ENCODE measurements at places on chromosomes 5 and 9. TPM values are rescaled to one million over a fixed set of nuclear protein-coding genes. Genes with fewer than 3 reads are reported as not detected.

DNA sequence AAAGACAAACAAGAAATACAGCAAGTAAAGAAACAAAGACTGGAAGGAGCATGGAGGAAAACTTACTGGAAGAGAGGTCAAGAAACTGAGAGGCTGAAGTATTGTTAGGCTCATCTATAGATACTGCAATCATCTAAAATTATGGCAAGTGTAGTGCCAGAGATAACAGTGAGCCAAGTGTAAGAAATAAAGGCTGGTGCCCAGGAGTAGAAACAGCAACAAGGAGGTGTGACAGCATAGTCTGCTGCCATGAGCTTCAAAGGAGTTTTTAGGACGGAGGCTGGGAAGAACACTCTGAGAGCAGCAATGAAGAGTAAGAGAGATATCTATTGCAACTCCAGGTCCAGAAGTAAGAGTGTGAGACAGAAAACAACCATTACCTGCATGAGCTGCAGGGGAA is 60.5 kb downstream of the MEGF9 start:
- DNase-seq: no peak

- no peak for DNase-seq
Observed at GRCh38 chr9:127444921-127445850, 6.0 kb downstream of the RPL12 start.

DNA sequence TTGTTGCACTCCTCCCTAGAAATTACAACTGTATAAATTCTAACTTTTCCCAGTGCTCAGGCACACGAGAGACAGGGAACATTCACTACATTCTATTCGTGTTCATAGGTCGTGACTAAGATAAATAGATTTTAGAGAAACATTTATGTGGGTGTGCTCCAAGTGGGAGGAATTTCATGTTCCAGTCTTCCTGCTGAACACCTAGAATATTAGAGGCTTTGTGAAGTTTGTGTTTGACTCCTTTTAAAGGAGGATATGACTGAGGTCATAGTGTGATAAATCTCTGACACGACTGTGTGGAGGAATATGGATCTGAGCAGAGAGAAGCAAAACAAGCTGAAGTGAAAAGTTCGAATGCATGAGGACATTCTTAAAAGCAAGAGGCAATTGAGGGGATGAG is 355.3 kb downstream of the ZSWIM6 start:
- no peak for DNase-seq

DNA sequence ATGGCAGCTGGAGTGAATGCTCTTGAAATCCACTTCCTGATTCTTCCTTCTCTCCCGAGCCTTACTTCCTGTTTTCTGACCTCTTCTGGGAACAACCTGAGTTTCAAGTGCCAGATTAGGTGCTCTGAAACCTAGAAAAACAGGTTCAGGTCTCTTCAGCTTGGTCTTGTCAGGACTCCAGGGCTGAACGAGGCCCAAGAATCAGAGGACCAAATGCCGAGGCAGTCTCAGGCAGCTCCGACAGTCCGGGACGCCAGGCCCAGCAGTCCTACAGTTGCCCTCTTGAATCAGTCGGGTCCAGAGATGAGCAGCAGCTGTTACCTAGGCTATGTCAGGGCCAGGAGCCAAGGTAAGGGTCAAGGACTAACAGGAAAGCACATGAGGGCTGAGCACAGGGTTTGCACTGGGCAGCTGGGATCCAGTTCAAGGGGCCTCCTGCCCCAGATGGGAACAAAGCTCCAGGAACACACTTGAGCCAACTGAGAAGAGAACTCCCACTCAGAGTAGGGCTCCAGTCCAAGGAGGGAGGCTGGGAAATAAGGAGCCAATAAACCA is 38.3 kb upstream of the ADRA1B start:
- peak; percentile 66 for DNase-seq

- no peak for DNase-seq
Observed at GRCh38 chr9:13295556-13295955, 16.1 kb upstream of the MPDZ start.

- no peak for DNase-seq
Observed at GRCh38 chr9:71112866-71113265, 8.6 kb downstream of the TRPM3 start.

- DNase-seq: peak; percentile 8
Observed at GRCh38 chr9:78238046-78239038, 2.5 kb downstream of the CEP78 start.

GRCh38 chr9:68781928-68782327 is 76.9 kb downstream of the PIP5K1B start:
- no peak for DNase-seq

DNA sequence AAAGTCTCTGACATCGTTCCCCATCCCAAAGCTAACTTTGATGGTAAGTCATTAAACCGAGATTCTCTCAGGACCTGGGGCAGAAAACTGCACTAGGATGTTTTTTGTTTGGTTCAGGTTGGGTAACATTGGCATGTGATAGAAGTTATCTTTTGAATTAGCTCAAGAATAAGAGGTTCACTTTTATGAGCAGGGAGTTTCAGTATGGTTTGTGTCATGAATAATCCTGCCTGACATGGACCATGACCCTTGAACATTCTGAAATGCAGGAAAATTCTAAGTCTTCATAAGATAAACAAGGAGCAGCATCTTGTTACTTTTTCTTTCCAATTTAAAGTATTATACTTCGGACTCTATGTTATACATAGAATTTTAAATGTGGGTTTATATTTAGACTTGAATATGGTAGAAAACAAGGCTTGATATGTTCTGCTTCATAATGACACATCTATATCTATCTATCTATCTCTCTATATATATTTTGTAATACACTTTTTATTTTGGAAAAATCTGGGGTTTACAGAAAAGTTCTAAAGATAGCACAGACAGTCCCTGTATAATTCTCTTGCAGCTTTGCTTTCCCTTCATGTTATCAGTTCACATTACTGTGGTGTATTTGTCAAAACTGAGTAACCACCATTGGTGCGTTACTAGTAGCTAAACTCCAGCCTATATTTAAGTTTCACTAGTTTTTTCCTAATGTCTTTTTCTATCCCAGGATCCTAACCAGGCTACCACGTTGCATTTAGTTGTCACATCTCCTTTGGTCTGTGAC is 102.7 kb upstream of the TAF11L2 start:
- DNase-seq: no peak

DNA sequence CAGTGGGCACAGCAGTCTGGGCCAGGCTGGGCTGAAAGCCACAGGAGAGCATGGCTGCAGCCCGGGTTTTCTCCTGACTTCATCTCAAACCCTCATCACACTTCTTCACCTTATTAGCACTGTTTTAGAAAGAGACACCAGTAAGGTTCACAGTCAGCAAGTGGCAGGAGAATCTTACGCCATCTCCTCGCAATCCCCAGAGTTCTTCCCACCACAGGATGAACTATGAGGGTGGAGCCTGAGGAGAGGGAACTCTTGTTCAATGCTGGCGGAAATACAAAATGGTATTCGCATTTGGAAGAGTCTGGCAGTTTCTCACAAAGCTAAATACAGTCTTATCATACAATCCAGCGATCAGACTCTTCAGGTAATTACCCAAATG is 14.7 kb downstream of the BICD2 start:
- no peak for DNase-seq

DNA sequence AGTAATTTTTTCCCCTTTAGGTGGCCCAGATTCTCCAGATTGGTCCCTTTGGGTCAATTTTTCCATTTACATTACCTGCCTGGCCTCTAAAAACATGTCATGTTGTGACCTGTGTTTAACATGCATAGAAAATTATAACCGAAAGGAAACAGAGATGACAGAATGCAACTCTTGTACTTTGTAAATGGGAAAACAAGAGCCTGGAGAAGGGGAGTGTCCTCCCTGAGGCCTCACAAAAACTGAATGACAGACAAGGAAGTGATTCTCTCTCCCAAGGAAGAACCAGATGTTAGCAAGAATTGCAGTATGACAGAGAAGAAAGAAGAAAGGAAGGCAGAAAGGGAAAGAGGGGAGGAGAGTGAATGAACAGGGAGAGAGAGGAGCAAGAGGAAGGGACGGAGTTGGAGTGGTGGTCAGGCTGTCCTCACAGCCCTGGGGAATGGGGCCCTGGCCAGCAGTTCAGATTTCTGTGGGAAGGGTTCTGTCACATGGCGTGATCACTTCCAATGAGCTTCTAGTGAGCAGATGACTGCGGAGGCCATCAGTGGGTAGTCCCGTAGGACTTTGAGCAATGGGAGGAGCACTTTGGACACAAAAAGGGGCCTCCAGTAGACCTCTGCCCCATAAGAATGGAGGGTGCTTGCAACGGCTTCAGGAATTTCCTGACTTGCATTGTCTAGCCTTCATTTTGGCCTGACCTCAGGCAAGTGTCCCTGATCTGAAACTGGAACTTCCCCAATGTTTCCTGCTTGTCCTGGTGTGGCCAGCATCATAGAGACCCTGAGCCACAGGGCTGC is 31.6 kb downstream of the ABLIM3 start:
- no peak for DNase-seq

DNA sequence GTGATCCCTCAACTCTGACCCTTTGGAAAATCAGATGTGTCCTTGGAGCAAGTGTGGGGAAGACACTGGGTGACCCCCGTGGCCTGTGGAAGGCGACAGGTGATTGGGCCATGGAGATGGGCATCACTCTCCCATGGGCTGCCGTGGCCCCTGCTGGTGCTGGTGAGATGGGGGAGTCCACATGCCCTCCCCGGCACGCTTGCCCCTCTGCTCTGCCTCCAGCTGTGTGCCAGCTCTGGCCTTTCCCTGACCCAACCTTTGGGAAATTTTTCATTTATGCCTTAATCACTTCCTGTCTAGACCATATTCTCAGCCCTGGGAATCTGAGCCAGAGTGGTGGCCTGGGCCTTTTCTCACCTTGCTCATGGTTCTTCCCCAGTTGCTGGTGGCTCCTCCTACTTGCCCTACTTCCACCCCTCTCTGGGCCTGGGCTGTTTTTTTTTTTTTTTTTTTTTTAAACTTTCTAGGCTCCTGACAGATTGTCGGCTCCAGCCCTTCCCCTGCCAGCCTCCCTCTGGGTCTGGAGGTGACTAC is 56.6 kb downstream of the RGS3 start:
- DNase-seq: no peak

DNA sequence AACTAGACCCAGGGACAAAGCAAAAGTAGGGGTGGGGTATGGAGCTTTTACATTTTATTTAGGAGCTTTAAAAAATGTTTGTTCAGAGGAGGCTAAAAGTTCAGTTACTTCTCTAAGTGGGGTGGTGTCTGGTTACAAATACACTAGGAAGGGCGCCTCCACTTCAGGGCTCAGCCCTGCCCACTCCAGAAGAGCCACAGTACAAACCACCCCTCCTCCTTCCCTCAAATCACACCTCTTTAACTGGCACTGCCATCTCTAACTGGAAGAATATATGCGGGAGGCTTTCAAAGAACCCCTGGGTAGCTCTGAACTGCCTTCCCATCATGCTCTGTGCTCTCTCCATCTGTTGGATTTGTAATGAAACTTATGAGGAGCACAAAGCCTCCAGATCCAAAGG is 98.8 kb upstream of the NFIB start:
- DNase-seq: no peak

- DNase-seq: no peak
Observed at GRCh38 chr5:125103459-125103858, 357.0 kb upstream of the ZNF608 start.

DNA sequence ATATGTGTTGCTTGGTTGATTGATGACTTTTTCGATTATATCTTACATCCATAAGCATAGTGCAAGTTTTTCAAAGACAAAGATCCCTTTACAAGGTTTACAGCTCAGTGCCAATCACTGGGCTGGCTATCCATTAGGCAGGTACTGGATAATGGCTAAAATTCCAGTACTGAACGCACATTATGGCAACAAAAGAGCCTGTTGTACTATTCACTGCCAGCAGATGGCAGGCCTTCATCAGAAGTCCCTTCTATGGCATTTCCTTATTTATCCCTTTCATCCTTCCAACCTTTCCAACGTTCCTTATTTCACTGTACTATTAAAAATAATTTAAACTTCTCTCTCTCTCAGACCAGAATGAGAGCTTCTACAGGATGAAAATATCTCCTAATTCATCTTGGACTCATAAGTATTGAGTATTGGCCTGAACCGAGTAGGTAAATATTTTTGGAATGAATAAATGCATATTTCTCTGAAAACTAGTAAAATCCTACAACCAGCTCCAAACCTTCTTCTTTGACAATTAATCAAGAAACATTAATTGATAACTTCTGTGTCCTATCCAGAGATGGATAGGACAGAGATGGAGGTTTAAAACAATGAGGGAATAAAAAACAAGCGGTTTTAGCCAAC is 6.7 kb upstream of the WNT8A start:
- DNase-seq: peak; percentile 79

DNA sequence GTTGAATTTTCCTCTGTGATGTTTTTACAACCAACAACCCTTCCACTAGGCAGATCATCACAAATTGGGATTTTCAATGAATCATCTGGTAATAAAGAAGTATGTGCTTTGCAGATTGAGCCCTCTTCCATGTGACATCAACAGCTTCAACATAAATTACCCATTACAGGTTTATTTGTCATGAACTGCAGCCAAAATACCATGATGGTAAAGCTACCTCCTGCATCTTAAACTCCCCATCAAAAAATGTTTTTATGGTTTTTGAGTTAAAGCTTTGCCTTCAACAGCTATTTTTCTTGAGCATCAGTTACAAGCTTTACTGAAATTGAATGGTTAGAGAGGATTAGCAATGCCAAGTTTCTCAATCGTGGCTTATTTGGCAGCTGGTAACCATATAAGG is 211.4 kb upstream of the TUSC1 start:
- no peak for DNase-seq

DNA sequence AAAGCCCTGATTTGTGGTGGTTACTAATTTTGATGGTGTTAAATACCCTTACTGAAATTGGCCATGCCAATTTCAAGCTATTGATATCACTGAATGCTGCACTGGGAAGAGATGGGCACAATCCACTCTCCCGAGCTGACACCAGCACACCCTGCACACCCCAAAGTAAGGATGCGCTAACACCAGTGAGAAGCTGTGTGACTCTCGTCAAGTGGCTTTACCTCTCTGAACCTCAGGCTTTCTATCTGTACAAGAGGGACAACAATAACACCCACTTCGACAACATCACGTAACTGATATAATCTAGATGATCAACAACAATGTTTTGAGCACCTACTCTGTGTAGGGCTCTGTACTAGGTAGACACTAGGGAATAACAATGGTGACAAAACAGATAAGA is 8.0 kb upstream of the AKNA start:
- DNase-seq: no peak

- DNase-seq: no peak
Observed at GRCh38 chr5:139458580-139459407, 3.7 kb downstream of the ECSCR start.

- DNase-seq: peak; percentile 34
Observed at GRCh38 chr5:62256161-62257019, 49.6 kb upstream of the KIF2A start.

DNA sequence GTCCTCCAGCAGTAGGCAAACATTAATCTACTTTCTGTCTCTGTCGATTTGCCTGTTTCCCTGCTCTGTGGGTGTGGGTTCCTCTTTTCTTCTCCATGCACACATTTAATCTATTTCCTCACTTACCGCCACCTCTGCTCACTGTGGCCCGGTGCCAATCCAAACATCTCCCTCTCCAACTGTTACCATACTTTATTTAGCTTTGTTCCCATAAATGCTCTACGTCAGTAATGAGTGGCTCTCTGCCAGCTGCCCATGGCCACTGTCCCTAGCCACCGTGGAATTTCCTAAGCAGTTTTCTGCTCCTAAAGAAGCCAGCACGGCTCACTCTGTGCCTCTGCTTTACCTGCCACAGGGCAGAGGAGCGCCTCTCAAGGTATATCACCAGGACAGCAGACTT is 19.5 kb upstream of the GOLPH3 start:
- peak; percentile 84 for DNase-seq

The SPATA6L gene
- 0.49 TPM for total RNA-seq

The CDC20B gene
- total RNA-seq: not detected

The KLHL9 gene
- 22.5 TPM for total RNA-seq

The F2R gene
- 15.3 TPM for total RNA-seq

The PDE8B gene
- total RNA-seq: 2.0 TPM

The RASGEF1C gene
- total RNA-seq: 2.4 TPM

The FBP1 gene
- total RNA-seq: 0.53 TPM

The CDH12 gene
- total RNA-seq: 1.3 TPM

The HBEGF gene
- total RNA-seq: 11.0 TPM

The KIAA1958 gene
- 3.4 TPM for total RNA-seq

Data from muscle of leg (tissue), 16 donors.